ENCODE measurements at places on chromosomes 4 and X. TPM values are rescaled to one million over a fixed set of nuclear protein-coding genes. Genes with fewer than 3 reads are reported as not detected.

DNA sequence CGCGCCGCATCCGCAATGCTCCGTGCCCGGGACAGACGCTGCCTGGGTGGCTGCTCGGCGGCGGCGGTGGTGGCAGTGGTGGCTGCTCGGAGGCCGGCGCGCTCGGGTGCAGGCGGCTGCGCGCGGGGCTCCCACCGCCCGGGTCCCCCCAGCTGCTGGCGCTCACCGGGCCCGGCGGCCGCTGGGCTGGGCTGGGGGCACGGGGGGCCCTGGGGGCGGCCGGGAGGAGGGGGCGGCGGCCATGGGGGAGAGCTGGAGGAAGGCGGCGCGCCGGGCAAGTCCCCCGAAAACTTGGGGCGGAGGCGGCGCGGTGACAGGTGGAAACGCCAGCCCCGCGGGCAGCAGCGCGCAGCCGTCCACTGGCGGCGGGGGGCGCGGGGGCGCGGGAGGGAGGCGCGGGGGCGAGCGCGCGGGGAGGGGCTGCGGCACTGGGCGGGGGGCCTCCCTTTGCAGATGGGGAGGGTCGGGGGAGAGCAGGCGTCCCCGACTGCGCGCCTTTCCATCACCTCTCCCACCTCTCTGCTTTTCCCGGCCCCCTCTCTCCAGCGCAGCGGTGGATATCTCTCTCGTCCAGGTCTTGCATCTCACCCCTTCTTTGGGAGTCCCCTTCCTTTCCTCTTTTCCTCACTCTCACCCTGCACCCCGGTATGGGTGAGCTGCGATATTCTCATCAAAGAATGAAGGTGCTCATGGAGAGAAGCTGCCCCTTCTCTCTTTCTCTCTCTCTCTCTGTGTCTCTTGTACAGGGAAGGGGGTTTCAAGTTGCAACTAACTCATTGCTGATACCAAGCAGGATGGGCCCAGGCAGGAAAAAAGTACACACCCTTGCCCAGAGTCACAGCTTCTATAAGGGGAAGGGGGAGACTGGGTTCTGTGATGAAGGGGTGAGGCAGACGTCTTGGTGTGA lies 83.7 kb upstream of the DHRSX start:
- no peaks in the 10 kb centered on the region for H3K36me3 ChIP-seq
- no peaks in the 10 kb centered on the region for H3K4me1 ChIP-seq
- peaks cover 58% of the 10 kb centered on the region for H3K27me3 ChIP-seq
- no peak overlapping the region for H3K4me3 ChIP-seq

GRCh38 chr4:178752954-178753525 lies 1310.8 kb upstream of the AGA start:
- DNase-seq, result no peak
- H3K36me3 ChIP-seq, result no peaks in the 10 kb centered on the region
- H3K27ac ChIP-seq, result no peak overlapping the region
- no peaks in the 10 kb centered on the region for H3K27me3 ChIP-seq
- no peak overlapping the region for H3K4me3 ChIP-seq

GRCh38 chr4:69124941-69125340 lies 28.7 kb downstream of the UGT2B7 start:
- H3K4me3 ChIP-seq, result no peak overlapping the region
- H3K4me1 ChIP-seq, result no peaks in the 10 kb centered on the region
- DNase-seq, result no peak
- H3K27me3 ChIP-seq, result no peaks in the 10 kb centered on the region

The LARP7 gene
- 50.0 TPM for total RNA-seq

Measured in sigmoid colon (tissue), 7 donors.